Right ventricle myocardium inferior (tissue), 1 donor: ENCODE measurements at places on chromosomes 12 and 14. TPM values are rescaled to one million over a fixed set of nuclear protein-coding genes. Genes with fewer than 3 reads are reported as not detected.

Gene TNFAIP2
- total RNA-seq = 56.5 TPM

Gene ACOT6
- total RNA-seq = not detected

Gene GNS
- total RNA-seq = 101 TPM

Gene AKAP3
- total RNA-seq = 2.5 TPM

Gene CYP46A1
- 2.2 TPM for total RNA-seq

Gene SDS
- total RNA-seq = not detected

Gene SCN8A
- total RNA-seq = 0.24 TPM

Gene GARIN6
- not detected for total RNA-seq

Gene LALBA
- total RNA-seq = not detected

Gene CLEC4C
- total RNA-seq = not detected

Gene PYGL
- total RNA-seq = 9.8 TPM

Gene C12orf60
- 2.0 TPM for total RNA-seq

Gene PMCH
- total RNA-seq = not detected

Gene TRIAP1
- total RNA-seq = 16.1 TPM

Gene USP30
- total RNA-seq = 13.5 TPM

Gene MYH6
- total RNA-seq = 3,910 TPM

Gene NDRG2
- total RNA-seq = 321 TPM

Gene RERG
- total RNA-seq = 4.0 TPM

Gene RASSF8
- 26.2 TPM for total RNA-seq

Gene SIX6
- not detected for total RNA-seq

Gene PDE3A
- total RNA-seq = 152 TPM
